Kidney tubule cell (primary cell): ENCODE measurements at places on chromosomes 2 and 18.

GRCh38 chr2:64932371-64933216 is 56.6 kb upstream of the SLC1A4 start:
- DNase-seq, result no peak

- peak; percentile 97 for DNase-seq
These were observed 637.8 kb upstream of the CHAC2 start for GRCh38 chr2:53129851-53130250.

- no peak for DNase-seq
These were observed 334.4 kb downstream of the AGPS start for GRCh38 chr2:177726931-177727348.

DNA sequence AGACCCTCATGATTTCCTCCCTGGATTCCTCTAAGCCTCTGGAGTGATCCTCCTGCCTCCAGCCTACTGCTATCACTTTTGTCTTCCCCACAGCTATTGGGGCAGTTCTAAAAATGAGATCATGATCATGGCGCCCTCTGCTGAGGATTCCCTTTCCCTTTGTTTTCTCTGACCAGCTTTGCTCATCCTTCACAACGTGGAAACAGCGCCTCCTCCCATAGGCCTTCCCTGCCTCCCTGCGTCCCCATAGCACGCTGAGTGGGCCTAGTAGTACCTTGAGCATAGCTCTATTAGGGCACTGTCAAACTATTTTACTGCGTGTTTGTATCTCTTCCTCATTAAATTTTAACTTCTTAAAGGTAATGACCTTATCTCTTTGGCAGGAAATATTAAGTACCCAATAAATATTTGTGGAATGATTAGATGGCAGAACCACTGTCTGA is 207.0 kb upstream of the FANCL start:
- peak; percentile 70 for DNase-seq

GRCh38 chr2:3712424-3712823 is 9.0 kb downstream of the DCDC2C start:
- DNase-seq, result no peak

- DNase-seq, result peak; percentile 21
These were observed 35.0 kb upstream of the PTMA start for GRCh38 chr2:231673348-231673770.

- DNase-seq, result peak; percentile 65
These were observed 411.7 kb downstream of the DSEL start for GRCh38 chr18:67104700-67105284.

DNA sequence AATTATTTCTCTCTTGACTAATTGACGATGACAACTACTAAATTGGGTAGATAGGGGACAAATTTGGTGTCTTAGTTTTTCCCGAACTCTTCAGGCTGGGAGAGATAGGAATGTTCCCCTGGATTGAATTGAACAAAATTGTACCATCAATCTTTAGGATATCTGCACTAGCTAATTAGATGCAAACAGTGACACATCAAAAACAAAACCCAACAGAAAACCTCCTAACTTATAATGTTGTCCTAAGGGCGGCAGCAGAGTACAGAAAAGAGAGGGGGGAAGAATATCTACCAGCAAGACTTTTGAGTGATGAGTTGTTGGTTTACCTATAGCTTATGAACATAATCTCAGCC is 342.9 kb downstream of the INSIG2 start:
- DNase-seq, result no peak

GRCh38 chr2:100986157-100986556 is 15.9 kb upstream of the RPL31 start:
- no peak for DNase-seq

GRCh38 chr2:75315436-75315835 is 116.1 kb upstream of the TACR1 start:
- no peak for DNase-seq

GRCh38 chr2:233083782-233084181 is 23.6 kb downstream of the INPP5D start:
- no peak for DNase-seq

DNA sequence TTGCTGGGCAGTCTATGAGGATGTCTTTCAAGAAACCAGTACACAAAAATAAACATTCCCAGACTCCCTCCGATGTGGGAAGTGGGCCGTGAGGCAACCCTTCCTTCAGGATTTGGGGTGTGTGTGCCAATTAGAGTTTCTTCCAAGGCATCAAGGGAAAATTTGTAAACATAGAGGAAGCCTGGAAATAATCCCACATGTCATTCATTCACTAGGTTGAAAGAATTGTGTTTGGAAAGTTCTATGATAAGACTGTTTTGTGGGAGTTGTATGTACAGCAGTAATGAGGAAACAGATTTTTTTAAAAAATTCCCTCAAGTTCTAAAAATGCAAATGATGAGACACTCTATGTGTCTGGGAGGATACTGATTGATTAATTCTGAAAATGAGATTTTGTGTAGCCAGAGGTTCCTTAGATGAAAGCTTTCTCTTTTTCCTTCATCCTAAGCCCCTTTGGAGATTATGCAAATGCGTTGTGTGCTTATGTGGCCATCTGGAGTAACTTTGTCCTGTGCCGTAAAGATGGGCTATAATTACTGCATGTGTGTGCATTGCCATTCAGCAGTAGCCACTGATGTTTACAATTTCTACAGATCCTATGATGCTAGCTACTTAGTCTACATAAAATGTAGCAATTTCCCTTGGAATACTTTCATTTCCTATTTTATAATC is 107.8 kb upstream of the TPO start:
- DNase-seq, result no peak
